ENCODE measurements at places on chromosomes 7 and 10.

DNA sequence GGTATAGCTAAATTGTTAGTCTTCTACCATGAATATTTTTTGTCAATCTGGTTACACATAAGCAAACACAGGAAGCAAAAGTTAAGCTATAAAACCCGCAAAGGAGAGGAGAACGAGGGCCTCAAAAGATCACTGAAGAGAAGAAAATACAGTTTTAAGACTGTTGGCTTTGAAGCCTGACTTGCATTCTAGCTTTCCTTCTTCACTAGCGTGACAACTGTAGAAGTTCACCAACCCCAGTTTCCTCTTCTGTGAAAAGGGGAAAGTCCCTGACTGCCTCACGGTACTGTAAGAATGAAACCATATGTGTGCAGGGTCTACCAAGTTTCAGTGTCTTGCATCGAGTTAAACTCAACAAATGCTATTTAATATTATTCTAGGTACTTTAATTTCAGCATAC, 7.5 kb upstream of the LRRN3 start:
- DNase-seq, result no peak

GRCh38 chr10:88835096-88835909, 16.3 kb downstream of the ANKRD22 start:
- DNase-seq, result peak; percentile 11

DNA sequence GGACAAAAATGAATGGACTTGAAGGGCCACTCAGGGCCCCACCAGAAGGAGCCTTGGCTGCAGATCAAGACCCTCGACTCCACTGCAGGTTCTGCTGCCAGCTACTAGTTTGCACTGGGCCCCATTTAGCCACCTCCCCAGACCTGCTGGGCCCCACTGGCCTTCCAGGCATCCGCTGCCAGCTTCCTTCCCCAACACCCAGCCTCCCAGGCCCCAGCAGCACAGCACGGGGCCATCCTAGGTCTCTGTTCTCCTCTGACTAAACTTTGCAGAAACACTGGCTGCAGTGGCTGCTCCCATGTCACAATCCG, 277.4 kb upstream of the KLF14 start:
- DNase-seq, result peak; percentile 84

GRCh38 chr7:12635830-12636229, 51.6 kb upstream of the ARL4A start:
- DNase-seq, result no peak

DNA sequence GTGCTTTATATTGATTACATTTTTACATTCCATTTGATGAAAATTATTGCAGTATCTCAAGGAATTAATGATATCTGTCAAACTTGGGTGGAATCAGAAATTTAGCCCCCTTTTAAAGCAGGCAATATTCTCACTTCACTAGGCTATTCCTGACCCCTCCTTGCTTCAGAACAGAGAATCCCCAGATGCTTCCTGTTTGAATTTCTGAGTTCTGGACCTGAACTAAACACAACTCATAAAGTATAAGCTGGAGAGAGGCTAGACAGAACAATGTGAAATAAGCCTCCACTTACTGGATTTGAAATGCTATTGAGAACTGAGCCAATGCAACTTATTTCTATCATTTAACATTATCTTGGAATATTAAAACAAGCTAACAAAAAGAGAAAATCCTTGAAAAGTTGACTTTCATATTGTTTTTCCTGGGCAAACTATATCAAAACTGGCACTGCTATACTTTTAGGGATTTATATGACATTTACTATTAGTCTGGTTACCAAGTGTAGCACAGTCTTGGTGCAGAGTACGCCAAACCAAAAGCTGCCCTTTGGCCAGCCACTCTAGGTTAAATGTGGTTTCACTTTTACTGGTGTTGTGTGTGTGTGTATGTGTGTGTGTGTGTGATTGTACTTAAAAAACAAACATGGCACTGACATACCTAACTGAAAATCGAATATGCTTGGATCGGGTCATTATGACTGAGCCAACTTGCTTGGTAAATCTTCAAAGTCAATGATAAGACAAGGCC, 19.0 kb upstream of the AGMO start:
- no peak for DNase-seq

- no peak for DNase-seq
These were observed 85.9 kb downstream of the AHR start for GRCh38 chr7:17384400-17384799.

DNA sequence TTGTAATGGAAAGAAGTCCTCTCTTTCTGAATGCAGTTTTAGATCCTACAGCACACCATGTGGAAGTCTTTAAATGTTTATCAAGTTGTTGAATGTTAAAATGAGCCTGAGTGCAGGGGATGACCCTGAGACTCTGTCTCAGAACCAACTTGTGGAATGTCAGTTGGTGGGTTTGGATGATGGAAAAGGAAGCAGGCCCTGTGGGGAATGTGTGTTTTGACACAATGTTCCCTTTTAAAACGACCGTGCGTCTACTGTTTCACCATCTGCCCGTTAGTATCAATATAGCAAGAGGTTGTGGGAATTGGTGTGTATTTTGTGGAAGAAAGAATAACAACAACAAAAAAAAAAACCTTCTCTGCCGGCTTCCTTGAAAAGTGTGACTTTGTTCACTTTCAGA, 8.3 kb downstream of the DYNC1I1 start:
- DNase-seq, result no peak

Measured in DMS79 treated with DMSO at 0.1 percent for 48 hours (cell line).